ENCODE measurements at places on chromosomes 12 and 14.

- no peak for DNase-seq
Measured at GRCh38 chr12:4448371-4448940, 2.8 kb upstream of the FGF6 start.

GRCh38 chr12:95591731-95592130 is 40.5 kb upstream of the USP44 start:
- no peak for DNase-seq

DNA sequence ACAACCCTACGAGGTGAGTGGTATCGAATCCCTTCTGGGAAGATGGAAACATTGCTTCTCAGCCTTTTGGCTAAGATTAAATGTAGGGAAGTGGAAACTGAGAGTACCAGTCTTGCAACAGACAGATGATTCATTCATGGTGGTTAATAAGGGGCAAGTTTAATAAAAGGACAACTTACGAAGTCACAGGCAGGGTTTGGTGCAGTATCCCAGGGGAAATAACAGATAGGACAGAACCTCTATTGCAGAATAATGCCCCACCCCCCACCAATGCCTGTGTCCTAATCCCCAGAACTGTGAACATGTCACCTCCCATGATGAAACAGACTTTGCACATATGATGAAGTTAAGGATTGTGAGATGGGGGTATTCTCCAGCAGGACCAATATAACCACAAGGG is 212.5 kb downstream of the TBX5 start:
- DNase-seq: no peak

DNA sequence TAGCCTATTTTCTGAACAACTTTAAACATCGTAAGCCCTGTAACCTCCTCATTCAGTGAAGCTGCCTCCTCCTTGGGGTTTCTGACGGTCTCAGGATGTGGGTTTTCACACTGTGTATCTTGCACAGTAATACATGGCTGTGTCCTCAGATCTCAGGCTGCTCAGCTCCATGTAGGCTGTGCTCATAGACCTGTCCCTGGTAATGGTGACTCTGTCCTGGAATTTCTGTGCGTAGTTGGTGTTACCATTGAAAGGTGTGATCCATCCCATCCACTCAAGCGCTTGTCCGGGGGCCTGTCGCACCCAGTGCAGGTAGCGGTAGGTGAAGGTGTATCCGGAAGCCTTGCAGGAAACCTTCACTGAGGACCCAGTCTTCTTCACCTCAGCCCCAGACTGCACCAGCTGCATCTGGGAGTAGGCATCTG is 980.5 kb downstream of the TMEM121 start:
- DNase-seq: no peak

DNA sequence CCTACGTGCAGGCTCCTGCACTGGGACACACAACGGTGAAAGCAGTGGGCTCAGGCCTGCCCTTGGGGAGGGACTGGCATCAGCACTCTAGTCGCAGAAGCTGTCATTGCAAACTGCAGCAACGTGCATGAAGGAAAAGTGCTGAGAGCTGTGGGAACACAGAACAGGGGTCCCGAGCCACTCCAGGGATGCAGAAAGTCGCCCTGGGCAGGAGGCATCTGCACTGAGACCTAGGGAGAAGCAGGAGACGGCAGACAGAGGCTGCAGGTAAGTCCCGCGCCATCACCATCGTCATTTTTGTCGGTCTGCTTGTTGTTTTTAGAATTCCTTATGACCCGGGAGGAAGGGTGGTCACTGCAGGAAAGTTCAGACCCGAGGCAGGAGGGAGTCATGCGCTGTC is 21.6 kb upstream of the RIMBP2 start:
- no peak for DNase-seq

- no peak for DNase-seq
Measured at GRCh38 chr14:79134361-79134760, 964.2 kb downstream of the NRXN3 start.

DNA sequence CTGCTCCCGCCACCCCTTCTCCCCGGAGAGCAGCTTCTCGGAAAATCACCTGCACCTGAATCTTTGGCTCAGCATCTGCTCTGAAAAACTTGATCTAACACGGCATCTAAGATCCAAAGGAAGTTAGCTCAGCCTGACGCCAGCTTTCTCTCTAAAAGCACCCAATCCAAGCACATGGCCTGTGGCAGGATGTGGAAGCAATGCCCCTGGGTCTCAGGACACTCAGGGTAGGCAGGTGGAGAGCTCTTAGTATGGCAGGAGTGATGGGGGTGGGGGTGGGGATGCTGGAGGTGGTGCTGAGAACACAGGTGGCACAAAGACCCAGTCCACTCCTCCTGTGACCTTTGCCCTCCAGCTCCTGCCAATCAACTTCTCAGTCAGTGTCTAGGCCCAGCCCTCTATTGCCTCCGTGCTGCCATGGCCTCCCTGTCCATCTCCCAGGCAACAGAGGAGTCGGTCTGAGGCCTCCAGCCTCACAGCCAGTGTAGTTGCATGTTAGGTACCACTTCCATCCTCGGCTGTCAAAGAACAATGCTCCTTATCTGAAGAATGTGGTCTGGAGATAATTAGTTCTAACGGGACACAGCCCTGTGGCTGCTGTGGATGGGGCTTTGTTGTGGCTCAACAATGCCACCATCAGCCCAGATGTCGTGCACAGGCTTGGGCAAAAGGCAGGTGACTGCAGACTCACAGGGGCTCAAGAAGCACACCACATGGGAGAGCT is 180.0 kb upstream of the C14orf180 start:
- no peak for DNase-seq

GRCh38 chr12:2543801-2544200 is 251.0 kb upstream of the FKBP4 start:
- DNase-seq: no peak

- DNase-seq: no peak
Measured at GRCh38 chr14:94044476-94045091, 18.4 kb downstream of the OTUB2 start.

DNA sequence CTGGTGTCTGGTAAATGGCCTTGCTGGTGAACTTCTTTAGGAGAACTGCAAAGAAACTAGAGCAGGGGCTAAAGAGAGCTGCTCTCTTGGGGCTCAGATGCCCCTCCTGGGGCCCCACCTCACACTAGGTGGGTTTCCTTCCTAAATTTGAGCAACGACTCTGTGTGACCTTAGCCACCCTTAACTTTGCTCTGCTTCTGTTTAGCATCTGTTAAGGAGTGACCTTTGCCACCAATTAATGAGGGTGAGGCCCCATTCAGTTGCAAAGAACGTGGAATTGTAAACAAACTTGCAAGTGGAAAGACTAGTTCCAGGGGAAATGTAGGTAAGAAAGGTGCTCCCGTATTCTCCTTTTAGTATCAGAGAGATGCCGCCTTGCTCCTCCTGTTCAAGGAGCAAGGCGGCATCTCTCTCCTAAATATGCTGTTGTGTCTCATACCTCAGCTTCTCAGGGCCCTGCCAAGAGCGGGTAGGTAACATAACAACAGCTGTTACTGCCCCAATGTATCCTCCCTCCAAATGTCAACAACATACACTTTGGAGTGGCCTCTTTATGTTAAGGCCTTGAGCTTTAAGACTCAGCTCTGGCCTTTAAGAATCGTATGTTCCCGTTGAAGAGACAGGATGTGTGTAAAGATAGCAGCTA is 77.6 kb upstream of the FUT8 start:
- DNase-seq: no peak

DNA sequence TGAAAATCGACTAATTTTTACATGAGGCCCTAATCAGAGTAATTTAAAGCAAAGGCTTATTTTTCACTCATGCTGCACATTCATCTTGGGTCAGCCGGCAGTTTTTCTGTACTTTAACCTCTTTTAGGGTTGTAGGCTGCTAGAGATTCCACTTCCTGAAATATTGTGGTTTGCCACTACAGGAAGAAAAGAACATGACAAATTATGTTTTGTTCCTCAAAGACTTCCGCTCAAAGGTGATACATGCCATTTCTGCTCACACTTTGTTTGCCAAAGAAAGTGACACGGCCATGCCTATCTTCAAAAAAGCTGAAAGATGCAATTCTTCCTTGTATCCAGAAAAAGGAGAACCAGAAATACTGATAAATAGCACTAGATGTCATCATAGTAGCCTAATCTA is 183.4 kb upstream of the PPFIA2 start:
- no peak for DNase-seq

- DNase-seq: no peak
Measured at GRCh38 chr12:4984344-4984743, 59.3 kb upstream of the KCNA5 start.

DNA sequence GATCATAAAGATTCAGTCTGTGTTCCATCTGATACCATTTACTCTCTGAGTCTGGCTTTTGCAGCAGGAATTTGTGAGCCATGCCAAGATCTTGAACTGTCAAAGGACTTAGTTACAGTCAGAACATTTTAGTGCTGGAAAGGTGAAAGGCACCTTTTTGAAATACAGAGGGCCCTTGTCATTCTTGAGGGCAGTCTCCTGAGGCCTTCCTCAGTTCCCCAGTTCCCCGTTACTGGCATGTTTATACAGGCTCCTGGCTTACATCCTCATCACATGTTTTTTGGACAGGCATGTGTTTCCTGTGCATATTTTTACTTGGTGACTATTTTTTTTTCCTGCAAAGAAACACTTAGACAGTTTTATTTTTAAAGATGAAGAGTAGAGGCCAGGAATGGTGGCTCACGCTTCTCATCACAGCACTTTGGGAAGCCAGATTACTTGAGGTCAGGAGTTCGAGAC is 21.0 kb downstream of the CFAP54 start:
- DNase-seq: no peak

DNA sequence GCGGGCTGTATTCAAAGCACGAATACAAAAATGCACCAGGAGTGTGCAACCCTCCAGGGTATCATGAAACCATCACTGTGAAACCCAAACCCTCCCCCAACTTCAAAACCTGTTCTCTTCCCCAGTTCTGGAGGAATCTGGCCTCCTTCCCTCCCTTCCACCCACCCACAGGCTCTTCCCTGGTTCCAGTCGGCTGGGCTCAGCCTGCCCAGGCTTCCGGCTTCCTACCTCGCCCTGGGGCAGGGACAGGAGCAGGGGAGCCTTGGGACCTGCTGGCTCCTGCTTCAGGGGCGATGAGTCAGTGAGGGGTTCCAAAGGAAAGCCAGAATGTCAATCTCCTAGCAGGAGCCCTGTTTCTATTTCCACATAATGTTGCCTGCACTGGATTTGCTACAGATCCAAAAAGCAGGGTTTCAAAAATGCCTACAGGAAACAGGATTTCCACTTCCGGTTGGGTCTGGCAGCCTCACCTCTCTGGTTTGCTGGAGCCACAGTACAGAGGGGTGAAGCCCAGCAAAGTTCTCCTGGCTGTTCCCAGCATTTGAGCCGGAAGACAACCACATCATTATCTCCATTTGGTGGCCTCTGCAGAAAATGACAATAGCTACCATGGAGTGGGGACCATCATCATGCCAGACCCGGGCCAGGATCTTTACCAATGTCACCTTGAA is 278.3 kb downstream of the DPF3 start:
- no peak for DNase-seq

DNA sequence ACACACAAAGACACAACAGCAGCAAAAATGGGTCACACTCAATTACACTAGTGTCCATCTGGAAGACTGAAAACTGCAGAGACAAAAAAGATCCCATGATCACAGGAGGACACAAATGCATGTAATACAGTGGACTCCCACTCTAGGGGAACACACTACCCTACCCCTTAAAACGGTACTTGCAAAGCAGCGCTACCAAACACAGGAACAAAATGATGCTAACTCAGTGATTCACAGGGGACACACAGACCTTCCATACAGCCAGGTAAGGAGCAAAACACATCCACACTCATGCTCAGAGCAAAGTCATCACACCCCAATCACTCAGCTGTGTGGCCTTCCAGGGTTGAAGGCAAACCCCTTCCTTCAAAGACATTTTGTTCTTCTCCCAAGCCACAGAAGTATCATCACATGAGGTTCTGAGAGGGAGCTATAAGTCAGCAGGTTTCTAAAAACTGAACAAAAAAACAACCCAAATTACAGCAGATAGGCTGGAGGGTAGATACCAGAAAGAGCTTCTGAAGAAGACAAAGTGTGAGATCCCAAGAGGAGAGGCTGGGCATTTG is 14.8 kb downstream of the SMUG1 start:
- DNase-seq: no peak

DNA sequence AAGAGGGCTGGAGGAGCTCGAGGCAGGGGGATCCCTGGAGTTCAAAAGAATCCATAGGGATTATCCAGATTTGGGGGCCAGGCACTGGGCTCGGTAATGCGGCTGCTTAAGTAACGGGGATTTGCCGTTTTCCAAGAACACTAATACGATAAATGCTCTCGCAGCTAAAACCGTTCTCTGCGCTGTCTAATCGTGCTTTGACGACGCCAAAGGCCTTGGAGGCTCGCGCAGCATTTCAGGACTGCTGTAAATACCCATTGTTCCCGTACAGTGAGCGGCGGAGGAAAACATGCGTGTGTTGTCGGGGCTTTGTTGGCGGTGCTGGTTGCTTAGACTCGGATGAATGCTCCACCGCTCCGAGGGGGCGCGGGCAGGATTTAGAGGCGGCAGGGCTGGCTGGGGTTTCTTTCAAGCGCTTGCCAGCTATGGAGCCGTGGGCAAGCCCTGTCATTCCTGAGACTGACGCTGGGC is 26.2 kb downstream of the DIO3 start:
- no peak for DNase-seq

- DNase-seq: no peak
Measured at GRCh38 chr14:58789736-58790135, 152.0 kb downstream of the DACT1 start.

DNA sequence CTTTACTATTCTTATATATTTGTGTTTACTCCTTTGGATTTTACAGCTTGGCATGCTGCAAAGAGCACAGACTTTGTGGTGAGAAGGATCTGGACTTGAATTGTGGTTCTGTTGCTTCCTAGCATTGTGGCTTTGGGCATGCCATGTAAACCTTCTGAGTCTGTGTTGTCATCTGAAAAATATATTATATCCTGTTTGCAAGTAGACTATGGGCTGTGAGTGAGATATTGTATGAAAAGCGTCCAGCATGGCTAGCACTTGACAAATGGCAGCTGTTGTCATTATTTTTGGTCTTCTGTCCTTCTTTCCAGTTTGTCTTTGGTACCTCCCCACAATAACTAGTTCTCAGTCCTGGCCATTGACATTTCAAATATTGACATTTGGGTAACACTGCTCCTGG is 61.8 kb upstream of the DACT1 start:
- no peak for DNase-seq

GRCh38 chr12:68959891-68960464 is 27.0 kb upstream of the CPM start:
- no peak for DNase-seq

DNA sequence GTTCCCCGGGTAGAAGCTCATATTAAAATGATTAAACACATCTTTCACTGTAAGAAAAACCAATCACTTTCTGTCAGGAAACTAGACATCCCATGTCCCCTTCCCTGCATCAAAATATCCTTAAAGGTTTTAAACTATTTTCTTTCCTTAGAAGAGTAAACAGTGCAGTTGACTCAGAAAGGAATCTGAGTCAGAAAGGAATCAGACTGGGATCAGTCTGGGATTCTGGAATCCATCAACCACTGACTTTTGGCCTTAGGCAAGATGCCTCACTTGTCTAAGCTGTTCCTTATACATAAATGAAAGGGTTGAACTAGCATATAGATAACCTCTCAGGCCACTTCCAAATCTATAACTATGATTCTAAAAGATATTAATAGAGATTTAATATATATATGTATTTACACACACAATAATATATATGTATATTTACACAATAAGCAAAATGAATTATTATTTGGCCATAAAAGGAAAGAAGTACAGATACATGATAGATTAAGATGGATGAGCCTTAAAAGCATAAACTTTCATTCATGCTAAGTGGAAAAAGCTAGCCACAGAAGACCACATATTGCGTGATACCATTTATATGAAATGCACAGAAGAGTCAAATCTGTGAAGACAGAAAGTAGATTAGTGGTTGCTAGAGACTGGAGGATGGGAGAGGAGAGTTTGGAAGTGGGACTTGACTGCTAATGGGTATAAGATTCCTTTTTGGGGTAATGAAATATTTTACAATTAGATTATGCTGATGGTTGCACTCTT is 114.4 kb downstream of the SLC38A1 start:
- no peak for DNase-seq

Data from Right ventricle myocardium inferior (tissue), 1 donor.